Left lung (tissue), 14 donors: ENCODE measurements at places on chromosomes 11 and 22. TPM values are rescaled to one million over a fixed set of nuclear protein-coding genes. Genes with fewer than 3 reads are reported as not detected.
A peak's percentile ranks its signal among the peaks of the same experiment; 100 is the strongest.

Gene HNRNPUL2
- total RNA-seq = 31.8 TPM

Gene GAB4
- not detected for total RNA-seq

Gene TRIM48
- not detected for total RNA-seq

Gene LRRC74B
- not detected for total RNA-seq

- no peak for DNase-seq
These were observed 17.2 kb upstream of the ZFTA start for GRCh38 chr11:63785823-63786222.

- peak; percentile 85 for DNase-seq
These were observed 144.6 kb downstream of the NECTIN1 start for GRCh38 chr11:119584193-119585042.

DNA sequence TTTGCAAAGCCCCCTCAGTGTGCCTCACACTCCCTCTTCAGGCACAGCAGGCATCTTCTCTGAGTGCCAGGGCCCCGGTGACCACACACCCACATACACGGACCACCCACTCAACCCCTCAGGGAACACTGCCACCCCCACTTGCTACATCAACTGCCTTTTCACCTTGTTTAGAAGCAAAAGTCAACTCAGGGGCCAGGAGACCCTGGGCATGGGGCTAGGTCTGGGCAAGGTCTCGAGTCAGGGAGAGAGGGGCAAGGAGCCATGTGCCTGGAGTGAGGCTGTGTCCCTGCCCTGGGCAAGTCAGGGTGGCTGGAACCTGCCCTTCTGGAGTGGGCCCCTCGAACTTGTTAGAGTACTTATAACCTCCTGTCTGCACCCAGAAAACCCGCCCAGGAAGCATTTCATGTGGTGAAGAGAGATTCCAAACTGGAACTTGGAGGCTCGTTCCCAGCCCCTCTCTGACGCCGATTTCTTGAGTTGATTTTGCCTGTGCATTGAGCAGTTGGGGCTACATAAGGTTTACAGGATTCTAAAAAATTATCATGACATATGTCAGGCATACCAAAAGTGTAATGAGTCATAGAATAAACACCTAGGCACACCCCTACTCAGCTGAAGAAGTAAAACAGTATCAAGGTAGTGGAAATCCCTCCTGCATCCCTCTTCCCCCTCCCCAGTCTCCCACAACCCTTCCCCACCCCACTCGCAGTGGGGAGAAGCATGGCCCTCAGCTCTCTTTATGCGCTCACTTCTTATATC lies 74.3 kb downstream of the MYEOV start:
- peak; percentile 35 for DNase-seq

- no peak for DNase-seq
These were observed 1104.8 kb downstream of the DLG2 start for GRCh38 chr11:84522331-84522730.

GRCh38 chr11:102406099-102406498 lies 46.5 kb downstream of the TMEM123 start:
- no peak for DNase-seq

DNA sequence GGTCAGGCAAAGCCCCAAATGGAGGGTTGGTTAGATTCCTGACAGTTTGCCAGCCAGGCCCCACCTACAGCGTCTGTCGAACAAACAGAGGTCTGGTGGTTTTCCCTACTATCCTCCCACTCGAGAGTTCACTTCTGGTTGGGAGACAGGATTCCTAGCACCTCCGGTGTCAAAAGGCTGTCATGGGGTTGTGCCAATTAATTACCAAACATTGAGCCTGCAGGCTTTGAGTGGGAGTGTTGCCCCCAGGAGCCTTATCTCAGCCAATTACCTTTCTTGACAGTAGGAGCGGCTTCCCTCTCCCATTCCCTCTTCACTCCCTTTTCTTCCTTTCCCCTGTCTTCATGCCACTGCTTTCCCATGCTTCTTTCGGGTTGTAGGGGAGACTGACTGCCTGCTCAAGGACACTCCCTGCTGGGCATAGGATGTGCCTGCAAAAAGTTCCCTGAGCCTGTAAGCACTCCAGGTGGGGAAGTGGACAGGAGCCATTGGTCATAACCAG lies 4.7 kb upstream of the TTC36 start:
- no peak for DNase-seq

DNA sequence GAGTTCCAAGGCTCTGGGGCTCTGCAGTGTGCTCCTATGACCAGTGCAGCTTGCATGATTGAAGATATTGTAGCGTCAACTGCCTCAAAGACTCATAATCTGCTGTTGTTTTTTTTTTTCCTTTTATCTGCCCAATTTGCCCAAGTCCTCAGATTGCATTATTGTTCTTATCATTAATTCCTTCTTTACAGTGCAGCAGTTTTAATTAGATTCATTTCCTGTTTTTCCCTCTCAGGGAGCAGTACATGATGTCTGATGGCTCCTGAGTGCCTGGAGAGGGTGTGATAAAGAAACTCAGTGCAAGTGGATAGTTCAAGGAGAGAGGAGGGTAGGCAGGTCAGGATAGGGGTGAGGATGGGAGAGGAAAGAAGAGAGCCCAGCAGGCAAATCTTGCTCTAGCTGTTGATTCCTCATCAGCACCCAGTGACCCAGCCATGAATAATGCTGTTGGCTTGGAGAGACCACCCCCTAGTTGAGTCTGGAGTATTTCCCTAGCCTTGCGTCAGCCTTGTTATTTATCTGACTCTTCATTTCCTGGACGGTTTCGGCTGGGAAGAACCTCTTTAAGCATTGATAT lies 219.6 kb upstream of the SESN3 start:
- peak; percentile 48 for DNase-seq

GRCh38 chr11:2378527-2379210 lies 1.6 kb downstream of the CD81 start:
- DNase-seq = peak; percentile 77

- no peak for DNase-seq
These were observed 4.3 kb upstream of the FUT4 start for GRCh38 chr11:94539420-94539819.

- no peak for DNase-seq
These were observed 254.8 kb downstream of the CNTN5 start for GRCh38 chr11:99275521-99275920.

DNA sequence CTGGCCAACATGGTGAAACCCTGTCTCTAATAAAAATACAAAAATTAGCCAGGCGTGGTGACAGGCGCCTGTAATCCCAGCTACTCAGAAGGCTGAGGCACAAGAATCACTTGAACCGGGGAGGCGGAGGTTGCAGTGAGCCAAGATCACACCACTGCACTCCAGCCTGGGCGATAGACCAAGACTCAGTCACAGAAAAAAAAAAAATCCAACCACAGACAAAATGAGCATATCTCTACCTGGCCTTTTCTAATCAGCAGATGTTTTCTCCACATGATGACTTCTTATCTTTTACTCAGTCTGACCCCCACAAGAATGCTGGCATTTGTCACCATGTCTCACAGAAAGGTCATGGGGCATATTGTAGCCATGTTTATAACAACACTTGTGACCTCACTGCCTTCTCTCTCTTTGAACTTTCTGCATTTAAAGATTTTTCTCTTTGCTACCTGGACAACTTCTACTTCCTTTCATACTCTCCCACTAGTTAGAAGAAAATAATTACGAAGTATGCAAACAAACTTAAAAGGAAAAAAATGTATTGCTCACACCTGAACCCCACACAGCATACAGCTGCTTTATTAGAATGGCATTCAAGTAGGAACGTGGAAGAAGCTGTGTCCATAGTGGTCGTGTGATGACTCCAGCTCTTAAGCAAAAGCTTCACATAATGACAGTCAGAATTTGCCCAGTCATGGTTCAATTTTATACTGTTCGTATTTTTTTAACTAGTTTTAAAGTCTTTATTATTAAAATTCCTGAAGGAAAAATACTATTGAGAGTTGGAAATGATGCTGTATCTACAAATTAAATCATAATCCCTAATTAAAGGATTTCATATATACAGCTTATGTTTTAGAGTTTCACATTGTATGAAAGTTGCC lies 65.4 kb downstream of the ZC3H12C start:
- DNase-seq = no peak
